Vagina (tissue), 2 donors: ENCODE measurements at places on chromosomes 16 and 17.

DNA sequence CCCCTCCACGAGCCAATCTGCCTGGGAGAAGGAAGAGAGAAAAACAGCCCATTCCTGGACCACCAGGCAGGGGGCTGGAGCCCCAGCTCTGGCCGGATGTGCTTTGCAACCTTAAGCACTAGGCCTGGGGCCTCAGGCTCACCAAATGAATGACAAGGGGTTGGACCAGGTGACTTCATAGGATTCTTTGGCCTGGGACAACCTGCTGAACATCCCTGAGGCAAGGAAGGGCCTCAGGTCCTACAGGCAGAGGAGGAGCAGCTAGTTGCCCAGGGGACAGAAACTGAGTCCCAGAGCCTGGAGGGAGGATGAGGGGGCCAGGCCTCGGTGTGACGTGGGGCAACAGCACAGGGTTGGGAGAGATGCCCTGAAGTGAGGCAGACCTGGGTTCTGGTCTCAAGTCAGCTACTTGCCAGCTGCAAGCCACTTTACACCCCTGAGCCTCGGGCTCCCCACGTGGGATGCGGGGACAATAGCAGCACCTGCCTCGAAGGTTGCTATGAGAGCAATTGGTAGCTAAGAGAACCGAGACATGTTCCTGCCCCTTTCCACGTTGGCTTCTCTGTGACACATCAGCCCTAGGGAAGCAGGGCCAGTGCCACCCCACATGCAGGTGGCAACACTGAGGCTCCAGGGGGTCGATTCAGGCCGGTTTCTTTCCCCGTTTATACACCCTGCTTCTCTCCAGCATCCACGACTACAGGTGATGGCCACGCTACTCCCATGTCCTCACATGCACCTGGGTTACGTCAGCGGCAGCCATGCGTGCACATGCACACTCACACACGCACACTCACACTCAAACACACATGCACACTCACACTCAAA, 42.6 kb downstream of the CFAP20 start:
- no peak for DNase-seq

DNA sequence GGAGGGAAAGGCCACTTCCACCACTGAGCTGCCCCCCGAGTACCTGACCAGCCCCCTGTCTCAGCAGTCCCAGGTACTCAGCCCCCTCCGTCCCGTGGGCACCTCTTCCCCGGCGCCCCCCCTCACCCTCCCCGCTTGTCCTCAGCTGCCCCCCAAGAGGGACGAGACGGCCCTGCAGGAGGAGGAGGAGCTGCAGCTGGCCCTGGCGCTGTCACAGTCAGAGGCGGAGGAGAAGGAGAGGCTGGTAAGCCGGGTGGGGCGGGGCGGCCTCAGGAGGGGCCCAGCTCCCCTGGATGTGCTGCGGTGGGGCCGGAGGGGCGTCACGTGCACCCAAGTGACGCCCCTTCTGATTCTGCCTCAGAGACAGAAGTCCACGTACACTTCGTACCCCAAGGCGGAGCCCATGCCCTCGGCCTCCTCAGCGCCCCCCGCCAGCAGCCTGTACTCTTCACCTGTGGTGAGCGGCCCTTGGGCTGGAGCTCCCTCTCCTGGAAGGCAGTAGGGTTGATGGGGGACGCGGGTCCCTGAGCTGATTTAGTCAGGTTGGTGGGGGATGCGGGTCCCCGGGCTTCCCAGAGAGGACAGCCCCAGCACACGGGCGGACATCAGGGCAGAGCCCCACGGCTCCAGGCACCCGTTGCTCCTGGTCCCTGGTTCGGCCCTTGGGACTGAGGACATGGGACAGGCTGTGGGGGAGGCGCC, 9.5 kb upstream of the MRPL12 start:
- DNase-seq, result no peak

DNA sequence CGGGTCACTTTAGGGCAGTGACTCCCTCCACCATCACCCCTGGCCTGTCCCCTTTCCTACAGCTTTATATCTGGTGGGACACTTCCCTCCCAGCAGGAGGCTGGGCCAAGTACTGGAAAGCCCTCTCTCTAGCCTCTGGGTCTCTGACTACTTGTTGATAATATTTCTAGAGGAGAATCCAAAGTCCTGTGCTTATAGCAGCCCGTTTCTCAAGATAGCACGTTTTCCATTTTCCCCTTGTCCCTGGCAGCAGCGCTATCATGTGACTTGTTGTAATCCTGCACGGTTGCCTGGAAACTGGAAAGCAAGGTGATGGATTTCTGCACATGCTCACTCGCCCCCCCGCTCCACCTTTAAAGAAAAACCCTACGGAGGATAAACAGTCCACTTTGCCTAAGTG, 3.3 kb upstream of the AXIN2 start:
- DNase-seq, result no peak

- no peak for DNase-seq
These were observed 31.3 kb downstream of the MYO18A start for GRCh38 chr17:29148790-29149430.

GRCh38 chr16:8863594-8864424, 5.0 kb downstream of the CARHSP1 start:
- no peak for DNase-seq

GRCh38 chr16:8958344-8959167, 5.2 kb downstream of the USP7 start:
- no peak for DNase-seq

DNA sequence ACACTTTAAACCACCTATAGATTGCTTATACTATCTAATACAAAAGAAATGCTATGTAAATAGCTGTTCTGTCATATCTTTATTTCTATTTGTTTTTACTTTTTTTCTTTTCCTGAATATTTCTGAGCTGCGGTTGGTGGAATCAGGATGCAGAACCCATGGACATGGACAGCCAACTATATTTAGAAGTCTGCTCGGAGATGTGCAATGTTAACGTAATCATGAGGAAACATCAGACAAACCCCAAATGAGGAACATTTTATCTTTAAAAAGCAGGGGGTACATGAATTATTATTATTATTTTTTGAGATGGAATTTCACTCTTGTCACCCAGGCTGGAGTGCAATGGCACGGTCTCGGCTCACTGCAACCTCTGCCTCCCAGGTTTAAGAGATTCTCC, 31.4 kb upstream of the GHDC start:
- no peak for DNase-seq

DNA sequence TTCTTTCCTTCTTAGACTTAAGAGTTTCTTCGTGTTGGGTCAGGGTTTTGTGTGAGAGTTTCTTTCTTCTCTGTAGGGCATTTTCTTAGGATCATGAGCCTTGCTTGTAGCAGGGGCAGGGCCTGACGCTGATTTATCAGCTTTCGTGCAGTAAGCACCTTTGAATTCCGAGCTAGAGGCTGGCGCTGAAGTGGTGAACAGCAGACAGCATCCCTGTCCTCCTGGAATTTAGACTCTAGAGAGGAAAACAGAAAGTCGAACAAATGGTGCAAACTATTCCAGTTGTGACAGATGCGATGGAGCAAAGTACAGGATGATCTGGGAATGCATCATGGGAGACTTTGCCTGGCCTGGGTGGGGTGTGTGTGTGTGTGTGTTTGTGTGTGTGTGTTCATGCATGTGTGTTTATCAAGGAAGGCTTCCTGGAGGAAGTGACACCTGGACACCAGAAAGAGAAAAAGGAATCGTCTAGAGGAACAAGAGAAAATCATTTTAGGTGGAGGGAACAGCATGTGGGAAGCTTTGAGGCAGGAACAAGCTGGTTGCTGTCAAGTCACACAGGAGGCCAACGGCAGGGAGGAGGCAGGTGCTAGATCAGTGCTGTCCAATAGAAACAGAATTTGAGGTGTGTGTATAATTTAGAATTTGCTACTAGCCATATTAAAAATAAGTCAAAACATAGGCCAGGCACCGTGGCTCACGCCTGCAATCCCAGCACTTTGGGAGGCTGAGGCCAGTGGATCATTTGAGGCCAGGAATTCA, 60.2 kb downstream of the WWP2 start:
- DNase-seq, result no peak

GRCh38 chr17:43917348-43918025, 10.2 kb upstream of the MPP2 start:
- DNase-seq, result no peak

GRCh38 chr16:68344252-68344651, 33.4 kb downstream of the PRMT7 start:
- no peak for DNase-seq

DNA sequence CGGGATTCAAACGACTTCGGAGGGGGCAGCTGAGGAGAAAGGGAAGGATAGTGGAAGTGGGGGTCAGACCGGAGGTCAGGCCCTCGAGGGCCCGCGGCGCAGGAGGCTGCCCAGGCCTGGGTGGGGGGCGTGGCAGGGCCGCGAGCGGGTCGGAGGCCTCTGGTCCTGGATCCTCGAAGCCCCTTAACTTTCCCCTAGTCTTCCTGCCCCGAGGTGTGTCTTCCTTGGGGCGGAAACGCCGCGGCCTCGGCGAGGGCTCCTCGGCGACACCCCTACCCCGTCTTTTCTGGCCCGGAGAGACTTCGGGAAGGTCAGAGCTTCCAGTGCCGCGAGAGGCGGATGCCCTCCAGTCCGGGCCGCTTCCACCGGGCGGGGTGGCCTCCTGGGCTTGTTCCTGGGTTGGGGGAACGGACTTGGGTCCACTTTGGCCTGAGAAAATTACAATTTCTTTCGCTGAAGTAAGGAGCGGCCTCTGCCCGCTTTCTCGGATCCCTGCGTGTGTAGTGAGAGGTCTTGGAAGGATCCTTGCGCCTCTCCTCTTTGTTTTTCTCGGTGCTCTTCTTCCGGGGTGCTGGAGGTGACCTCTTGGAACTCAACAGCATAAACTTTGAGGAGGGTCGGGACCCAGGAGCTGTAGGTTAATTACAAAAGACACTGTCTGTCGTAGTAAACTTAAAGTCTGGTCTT, 491 bp downstream of the IST1 start:
- DNase-seq, result no peak

GRCh38 chr17:1779571-1780131, 17.8 kb downstream of the SERPINF1 start:
- no peak for DNase-seq

- DNase-seq, result no peak
These were observed at the start of the genes GLOD4 and MRM3 for GRCh38 chr17:781805-782731. Gene GLOD4 (minus strand): TSS chr17:782280. CDS start chr17:782255, 25 bp downstream. Gene MRM3 (plus strand): TSS chr17:782353. CDS start chr17:782379, 26 bp downstream.

- no peak for DNase-seq
These were observed 66.7 kb downstream of the IRX6 start for GRCh38 chr16:55390630-55391237.

DNA sequence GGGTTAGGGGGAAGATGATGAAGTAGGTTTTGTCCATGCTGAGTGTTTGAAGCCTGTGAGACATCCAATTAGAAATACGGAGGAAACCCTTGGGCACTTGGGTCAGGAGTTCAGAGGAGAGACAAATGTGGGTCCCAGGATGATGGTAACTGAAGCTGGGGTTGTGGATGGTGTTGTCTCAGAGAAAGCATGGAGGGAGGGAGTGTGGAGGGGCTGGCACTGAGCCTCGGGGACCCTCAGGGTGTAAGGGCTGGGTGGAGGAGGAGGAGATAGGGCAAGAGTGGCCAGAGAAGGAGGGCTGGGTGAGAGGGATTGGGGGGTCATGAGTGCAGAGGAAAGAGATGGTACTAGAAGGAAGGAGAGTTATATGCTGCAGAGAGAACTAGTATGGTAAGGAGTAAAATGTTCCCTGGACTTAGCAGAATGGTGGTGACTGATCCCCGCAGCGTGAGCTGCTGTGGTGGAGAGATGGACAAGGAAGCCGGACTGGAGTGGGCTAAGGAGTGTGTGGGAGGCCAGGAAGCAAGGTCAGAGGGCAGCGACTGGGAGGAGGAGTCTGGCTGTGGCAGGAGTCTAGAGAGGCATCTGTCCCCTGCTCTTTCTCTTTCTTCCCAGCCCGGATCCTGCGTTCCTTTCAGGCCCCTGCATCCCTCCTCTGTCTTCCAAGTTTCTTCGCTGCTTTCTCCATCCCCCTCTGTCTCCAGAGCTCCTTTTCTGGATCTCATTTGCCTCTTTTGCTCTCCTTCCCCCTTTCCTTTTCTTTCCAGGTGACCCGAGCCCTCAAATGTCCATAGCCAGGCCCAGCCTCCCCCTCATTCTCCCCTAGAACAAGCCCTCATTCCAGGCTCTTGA, 3.9 kb upstream of the COL1A1 start:
- DNase-seq, result no peak

- DNase-seq, result no peak
These were observed 8.0 kb downstream of the ZNF469 start for GRCh38 chr16:88390735-88391134.
